Activated gamma-delta T cell treated with anti-CD3 and anti-CD28 coated beads, Interleukin-2, amount 50 U/mL, for 16 hours (primary cell): ENCODE measurements at places on chromosomes 3 and 15.

GRCh38 chr3:143218166-143218835 is 98.7 kb downstream of the CHST2 start:
- DNase-seq, result no peak

GRCh38 chr3:19213603-19214220 is 65.4 kb downstream of the KCNH8 start:
- no peak for DNase-seq

GRCh38 chr3:182999767-183000166 is 19.4 kb upstream of the DCUN1D1 start:
- no peak for DNase-seq

DNA sequence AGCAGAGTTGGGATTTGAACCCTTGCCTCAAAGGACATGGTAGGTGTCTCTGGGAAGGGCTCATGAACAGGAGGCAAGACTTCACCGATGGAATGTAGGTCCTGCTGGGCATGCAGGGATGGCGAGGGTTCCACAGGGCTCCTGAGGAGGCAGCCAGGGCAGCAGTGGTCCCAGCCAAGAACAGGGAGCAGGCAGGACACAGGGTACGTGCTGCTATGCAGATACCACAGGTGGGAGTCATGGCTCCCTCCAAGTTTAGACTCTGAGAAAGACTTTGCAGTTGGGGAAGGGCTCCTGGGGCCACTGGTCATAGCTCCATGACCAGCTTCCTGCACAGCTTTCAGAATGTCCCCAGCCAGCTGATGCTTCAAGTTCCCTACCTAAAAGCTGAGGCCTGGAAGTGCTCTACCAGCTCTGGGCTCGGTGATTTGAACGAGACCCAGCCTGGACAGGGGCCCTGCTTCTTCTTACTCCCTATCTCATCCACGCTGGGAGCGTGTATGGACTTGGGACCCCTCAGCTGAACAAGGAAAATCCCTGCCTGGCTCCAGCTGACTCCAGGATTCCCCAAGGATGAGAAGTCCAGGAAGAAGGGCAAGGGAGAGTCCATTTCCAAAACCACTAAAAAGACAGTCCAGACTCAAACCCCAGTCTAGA is 747 bp downstream of the MYL3 start:
- DNase-seq, result no peak

DNA sequence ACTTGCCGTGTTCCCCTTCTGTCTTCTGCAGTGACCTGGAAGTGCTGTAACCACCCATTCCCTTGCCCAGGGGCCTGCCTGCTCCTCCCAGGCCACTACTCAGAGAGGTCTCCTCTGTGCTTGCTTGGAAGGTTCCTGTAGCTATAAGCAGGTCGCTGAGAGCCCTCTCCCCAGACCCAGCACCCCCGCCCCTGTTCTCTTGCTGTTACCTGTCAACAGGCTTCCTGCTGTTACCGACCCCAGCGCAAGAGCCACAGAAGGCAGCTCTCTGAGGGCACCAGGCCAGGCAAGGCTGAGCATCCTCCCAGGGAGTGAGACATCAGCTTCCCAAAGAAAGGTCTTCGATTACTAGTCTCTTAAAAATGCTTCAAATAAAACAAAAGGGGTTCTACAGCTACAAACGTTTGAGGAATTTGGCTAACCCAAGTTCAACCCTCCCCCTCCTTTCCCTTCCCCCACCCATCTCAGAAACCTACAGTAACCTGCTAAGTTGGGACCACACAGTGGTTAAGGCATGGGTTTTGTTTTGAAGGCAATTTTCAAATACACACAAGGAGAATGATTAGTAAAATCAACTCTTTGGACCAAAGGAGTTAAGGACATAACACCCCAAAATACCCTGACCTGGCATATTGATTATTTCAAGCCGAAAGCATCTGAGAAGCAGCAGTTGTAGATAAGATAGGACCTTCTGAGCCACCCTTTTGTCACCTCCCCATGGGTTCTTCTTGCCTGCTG is 74.9 kb upstream of the MFGE8 start:
- DNase-seq, result no peak
